ENCODE measurements at places on chromosomes 1 and 21.

GRCh38 chr21:17348357-17348756 lies 164.5 kb upstream of the CXADR start:
- no peak for DNase-seq

GRCh38 chr1:1187938-1188337 lies 14.3 kb downstream of the TTLL10 start:
- DNase-seq, result no peak

DNA sequence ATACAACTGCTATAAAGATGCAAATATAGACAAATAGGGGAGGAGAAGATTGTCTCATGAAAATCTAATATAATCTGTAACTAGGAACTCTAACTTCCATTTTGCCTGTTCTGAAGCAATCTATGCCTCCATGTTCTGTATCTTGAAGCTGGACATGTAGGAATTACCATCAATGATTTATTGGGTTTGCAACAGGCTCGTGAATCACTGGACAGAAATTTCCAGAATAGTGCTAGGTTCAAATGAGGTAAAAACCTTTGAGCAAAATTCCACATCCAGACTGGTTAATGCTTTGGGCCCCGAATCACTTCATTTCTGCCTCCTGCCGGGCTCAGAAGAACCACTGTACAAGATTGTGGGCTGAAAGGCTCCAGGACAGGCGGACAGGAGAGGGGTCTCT lies 110.7 kb upstream of the CTTNBP2NL start:
- no peak for DNase-seq

- no peak for DNase-seq
Measured at GRCh38 chr21:31517664-31518414, 141.7 kb upstream of the SOD1 start.

- no peak for DNase-seq
Measured at GRCh38 chr1:197485790-197486189, 217.7 kb downstream of the CRB1 start.

GRCh38 chr21:39837861-39838359 lies 29.3 kb upstream of the PCP4 start:
- DNase-seq, result no peak

Data from activated T-cell treated with anti-CD3 and anti-CD28 coated beads for 24 hours (primary cell).